Femur (tissue), 1 donor: ENCODE measurements at places on chromosomes 16 and 17.

DNA sequence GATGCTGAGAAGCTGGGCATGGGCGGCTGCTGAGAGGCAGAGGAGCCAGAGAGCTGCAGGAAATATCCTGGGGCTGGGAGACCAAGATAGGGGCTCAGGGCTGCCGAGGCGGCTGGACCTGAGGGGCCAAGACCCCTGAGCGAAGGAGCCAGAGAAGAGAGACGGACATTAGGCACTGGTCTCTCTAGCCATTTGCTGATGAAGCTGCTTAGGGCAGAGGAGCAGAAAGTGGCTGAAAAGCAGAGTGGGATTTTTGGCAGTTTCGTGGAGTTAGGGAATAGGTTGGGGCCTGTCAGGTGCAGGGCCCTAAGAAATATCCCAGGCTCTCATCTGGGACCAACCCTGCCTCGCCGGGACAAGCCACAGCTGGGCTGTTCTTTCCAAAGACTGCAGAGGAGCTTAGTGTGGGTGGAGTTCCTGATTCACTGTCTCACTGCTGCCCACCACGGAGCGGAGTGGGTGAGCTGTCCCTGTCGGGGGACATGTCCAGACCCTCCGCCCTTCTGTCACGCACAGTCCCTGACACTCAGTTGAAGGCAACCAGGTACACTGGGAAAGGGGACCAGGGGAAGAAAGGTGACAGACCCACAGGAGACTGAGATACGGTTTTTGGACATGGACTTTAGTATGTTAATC lies 11.3 kb upstream of the DNASE1 start:
- DNase-seq = no peak

- no peak for DNase-seq
These were observed 20.3 kb downstream of the XPO6 start for GRCh38 chr16:28191364-28191960.

DNA sequence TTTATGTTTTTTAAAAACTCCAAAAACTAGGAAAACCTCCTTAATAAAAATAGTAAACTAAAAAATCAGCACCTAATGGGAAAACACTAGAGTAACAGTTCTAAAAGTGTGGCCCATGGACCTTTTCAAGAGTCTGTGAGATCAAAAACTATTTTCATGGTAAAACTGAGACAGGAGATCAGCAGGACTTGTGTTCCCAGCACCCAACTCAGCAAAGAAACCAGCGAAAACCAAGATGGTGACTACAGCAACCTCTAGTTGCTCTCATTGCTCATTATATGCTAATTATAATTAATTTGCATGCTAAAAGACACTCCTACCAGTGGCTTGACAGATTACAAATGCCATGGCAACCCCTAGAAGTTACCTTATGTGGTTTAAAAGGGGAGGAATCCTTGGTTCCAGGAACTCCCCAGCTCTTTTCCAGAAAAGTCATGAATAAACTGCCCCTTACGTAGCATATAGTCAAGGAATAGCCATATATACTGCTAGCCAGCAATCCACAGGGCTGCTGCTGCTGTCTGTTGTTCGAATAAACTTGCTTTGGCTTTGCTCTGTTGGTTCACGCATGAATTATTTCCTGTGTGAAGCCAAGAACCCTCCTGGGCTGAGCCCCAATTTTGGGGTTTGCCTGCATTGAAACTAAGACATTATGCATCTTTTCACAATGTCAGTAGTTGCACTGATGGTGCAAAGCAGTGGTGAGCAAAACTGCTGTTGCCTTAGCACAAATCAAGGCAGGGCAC lies 12.4 kb downstream of the CMTR2 start:
- DNase-seq = no peak

DNA sequence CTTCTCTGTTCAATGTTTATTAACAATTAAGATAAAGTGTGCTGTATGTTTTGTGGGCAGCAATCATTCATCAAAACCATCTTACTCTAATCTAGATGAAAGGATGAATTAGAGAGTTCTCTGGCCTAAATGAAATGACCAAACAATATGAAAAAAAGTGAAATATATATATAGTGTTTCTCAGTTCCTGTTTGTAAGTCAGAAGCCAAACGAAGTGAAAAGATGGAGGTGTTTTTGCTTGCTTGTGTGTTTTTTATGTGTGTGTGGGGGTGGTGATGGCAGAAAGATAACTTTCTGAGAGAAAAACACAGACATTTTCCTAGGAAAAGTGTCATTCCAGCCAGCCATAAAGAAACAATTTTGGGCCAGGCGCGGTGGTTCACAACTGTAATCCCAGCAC lies 138.6 kb downstream of the CDH8 start:
- no peak for DNase-seq

GRCh38 chr17:30812218-30813177 lies 12.0 kb downstream of the CRLF3 start:
- DNase-seq = no peak

DNA sequence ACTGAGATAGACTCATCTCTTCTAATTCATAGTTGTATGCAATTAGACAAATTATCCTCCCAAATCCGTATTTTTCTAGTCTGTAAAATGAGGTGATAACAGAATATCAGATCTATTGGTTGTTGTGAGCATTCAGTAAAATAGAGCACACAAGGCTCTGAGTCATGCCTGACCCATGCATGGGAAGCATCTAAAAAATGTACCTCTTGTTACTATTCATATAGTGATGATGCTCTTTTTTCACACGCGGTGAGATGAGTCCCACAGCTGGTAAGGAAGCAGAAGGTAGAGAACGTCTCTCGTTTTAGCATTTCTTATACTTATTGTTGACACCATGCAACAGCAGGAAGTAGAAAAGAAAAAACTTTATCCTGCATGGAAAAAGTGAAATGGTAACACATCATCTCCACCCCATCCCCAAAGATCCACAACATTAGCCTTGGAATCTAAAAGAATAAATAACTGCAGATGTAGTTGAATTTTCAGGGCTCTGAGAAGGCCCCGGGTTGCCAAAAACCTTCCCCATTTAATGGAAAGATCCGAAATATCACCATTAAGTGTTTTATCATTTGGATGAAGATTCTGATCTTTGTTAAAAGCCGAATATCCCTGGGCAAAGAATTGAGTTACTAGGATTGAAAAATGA lies 215.6 kb downstream of the TMEM114 start:
- DNase-seq = no peak

GRCh38 chr16:5581908-5582307 lies 484.3 kb upstream of the EEF2KMT start:
- DNase-seq = no peak

- no peak for DNase-seq
These were observed 12.9 kb downstream of the TXNDC11 start for GRCh38 chr16:11729787-11730186.

GRCh38 chr16:84598360-84598759 lies 19.5 kb downstream of the COTL1 start:
- no peak for DNase-seq

GRCh38 chr17:79648181-79648831 lies 37.5 kb upstream of the RBFOX3 start:
- no peak for DNase-seq

DNA sequence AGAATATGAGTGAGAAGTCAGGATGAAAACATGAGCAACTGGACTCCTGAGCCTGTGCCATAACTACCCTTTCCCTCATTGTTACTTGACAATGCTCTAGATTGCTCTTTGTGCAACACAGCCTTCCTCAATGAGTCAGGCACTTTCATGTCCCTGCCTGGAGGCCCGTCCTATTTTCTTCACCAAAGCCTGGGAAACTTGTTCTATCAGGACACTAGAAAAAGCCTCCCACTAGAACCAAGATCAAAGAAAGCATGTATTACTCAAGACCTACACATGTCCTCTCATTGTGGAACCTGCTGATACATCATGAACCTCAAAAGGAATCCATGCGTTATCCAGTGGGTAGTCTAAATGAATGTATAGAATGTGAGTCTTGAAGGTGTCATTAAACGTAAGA lies 624.5 kb downstream of the TOX3 start:
- DNase-seq = no peak

DNA sequence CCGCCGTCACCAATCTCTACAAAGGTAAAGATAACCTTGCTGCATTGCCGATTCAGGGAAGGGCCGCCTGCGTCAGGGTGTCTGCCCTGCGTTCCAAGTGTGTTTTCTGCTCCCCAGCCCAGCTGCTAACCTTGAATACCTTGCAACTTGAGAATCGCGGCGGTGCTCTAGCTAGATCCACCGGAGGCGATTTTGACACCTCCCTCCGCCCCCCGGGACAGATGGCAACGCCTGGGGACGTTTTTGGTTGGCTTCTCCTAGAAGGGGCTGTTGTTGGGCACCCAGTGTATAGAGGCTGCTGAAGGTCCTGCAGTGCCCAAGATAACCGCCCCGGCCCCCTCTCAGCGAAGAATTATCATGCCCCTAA lies 1.5 kb downstream of the HAPSTR1 start:
- DNase-seq = peak; percentile 47

GRCh38 chr16:59665618-59666220 lies 931.6 kb upstream of the GOT2 start:
- DNase-seq = no peak

GRCh38 chr17:74822939-74823367 lies 36.7 kb downstream of the GRIN2C start:
- DNase-seq = peak; percentile 64

DNA sequence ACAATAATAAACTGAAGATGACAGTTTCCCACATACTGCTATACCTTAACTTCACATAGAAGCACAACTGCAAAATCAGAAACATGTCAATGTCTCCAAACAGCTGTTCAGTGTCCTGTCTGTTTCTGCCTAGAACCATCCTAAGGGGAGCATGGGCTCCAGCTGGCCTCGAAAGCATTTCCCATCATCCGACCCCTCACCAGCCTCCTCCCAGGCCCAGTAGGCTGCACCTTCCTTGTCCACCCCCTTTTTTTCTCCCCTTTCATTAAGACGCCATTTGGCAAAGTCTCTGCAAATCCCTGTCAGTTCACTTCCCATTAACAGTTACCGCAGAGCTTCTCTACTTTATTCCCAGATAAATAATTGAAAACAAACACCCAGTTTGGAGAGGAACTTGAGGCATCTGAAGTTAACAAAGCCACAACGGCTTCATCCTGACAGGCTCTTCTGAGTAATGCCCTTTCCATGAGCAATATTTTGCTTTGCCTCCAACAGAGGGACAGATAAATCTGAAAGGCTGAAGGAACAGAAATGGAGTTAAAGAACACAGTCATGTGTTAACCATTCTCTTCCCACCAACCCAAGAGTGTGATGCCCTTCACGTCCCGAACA lies 65.3 kb downstream of the SLC39A11 start:
- DNase-seq = no peak

DNA sequence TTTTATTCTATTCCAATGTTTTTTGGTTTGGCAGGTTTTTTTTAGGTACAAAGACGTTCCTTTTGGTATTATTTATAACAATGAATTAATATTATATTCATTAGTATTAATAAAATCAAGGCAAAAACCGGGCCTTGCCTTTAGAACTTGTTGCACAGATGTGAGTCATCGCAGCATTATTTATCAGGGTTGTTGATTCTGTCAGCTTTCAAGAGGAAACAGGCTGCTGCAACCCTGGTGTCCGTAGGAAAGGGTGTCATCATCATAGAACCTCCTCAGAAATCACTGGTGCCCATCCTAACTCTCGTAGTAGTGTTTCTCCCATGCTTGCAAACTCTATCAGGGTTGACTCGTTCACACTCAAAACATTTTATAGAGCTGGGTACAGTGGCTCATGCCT lies 10.2 kb upstream of the LRRC37B start:
- no peak for DNase-seq

GRCh38 chr16:89407925-89408300 lies 82.4 kb downstream of the ANKRD11 start:
- no peak for DNase-seq

GRCh38 chr17:81553018-81553615 lies 964 bp upstream of the FAAP100 start:
- DNase-seq = peak; percentile 82
